H7 (cell line): ENCODE measurements at places on chromosomes 12 and 14. TPM values are rescaled to one million over a fixed set of nuclear protein-coding genes. Genes with fewer than 3 reads are reported as not detected.

The KRT78 gene
- not detected in 2 replicates for total RNA-seq

DNA sequence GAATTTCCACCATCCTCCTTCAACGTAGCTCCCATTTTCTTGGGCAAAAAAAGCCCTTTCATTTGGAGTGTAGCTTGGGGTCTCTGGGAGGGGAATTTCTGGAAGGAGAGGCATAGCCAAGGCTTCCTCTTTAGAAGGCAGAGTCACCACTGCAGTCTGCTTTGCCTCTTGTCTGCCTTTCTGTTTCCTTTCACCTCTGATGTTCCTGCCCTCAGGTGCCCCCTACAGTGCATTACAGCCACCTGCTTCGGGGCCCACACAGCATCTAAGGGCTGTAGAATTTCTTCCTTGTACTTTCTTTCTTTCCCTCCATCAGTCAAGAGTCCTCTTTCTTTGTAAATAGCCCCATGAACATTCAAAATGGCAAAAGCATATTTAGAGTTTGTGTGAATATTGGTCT is 1313.9 kb downstream of the TMEM121 start:
- no peak for DNase-seq

The SLC5A8 gene
- total RNA-seq = not detected in 2 replicates

The CLEC14A gene
- 0.21 and 0.30 TPM in 2 replicates for total RNA-seq

- DNase-seq = peak; percentile 88
Measured at GRCh38 chr12:108638141-108638827, 4.6 kb upstream of the SELPLG start.

DNA sequence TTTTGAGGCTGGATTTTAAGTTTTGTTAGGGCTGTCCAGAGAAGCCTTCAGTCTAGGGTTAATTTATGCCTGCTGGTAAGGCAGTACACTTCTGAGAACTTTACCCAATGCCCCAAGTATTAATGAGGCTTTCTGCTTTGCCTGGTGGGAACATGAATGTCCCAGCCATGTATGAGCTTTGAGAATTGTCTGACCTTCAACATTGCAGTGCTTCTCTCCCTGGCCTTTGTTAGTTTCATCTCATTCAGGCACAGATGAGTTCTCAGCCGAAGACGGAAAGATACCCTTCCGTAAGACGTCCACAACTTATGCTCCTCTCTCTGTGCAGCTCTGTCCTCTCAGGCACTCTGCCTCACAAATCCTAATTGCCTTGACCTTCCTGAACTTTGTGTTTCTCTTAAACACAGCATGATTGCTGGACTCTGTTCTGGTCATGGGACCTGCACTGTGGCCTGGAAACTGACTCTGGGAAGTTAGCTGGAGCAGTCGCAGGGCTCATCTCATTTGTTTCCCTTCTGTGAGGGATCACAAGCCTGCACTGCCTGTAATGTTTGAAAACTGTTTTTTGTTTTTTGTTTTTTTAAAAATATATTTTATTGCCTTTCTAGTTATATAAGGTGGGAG is 15.7 kb downstream of the CHPT1 start:
- DNase-seq = no peak
